ENCODE measurements at places on chromosomes 11 and 22.

- no peak for DNase-seq
Measured at GRCh38 chr22:25161916-25162530, 37.6 kb upstream of the CRYBB3 start.

- no peak for DNase-seq
Measured at GRCh38 chr11:64598106-64598796, 7.2 kb downstream of the SLC22A12 start.

DNA sequence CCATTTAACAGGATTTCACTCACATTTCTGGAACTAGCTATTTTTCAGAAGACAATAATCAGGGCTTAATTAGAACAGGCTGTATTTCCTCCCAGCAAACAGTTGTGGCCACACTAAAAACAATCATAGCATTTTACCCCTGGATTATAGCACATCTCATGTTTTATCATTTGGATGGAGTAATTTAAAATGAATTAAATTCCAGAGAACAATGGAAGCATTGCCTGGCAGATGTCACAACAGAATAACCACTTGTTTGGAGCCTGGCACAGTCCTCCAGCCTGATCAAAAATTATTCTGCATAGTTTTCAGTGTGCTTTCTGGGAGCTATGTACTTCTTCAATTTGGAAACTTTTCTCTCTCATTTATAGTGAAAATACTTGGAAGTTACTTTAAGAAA, 9.2 kb downstream of the PRSS23 start:
- DNase-seq: no peak

DNA sequence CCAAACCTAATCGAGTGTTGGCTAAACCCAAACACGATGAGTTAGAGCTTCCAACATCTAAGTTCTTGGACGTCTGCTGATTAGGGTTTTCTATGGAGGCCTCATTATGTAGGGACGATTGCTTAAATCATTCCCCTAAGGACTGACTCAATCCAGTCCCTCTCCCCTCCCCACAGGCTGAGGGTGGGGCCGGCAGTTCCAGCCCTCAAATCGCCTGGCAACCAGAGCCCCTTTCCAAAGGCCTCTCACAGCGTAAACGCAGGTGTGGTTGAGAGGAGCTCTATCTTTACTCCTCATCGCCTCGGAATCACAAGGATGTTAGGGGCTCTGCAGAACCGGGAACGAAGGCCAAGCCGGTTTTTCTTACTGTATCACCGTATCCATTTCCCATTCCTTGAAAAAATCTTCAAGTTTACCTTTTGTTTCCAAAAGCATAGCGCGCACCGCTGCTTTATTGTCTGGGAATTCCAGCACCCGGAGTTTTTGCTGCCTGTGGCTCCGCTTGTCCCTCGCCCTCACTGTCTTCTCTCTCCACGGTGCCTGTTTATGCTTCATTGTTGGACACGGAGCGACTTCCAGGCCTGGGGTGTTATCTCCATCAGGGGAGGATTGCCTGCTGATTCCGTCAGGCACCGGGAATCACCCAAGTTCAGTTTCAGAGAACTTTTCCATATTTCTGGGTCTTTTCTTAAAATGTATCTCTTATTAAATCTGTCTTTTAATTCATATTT, 13.8 kb upstream of the IFITM3 start:
- DNase-seq: no peak

- DNase-seq: no peak
Measured at GRCh38 chr11:17012712-17013547, 1.3 kb downstream of the PLEKHA7 start.

DNA sequence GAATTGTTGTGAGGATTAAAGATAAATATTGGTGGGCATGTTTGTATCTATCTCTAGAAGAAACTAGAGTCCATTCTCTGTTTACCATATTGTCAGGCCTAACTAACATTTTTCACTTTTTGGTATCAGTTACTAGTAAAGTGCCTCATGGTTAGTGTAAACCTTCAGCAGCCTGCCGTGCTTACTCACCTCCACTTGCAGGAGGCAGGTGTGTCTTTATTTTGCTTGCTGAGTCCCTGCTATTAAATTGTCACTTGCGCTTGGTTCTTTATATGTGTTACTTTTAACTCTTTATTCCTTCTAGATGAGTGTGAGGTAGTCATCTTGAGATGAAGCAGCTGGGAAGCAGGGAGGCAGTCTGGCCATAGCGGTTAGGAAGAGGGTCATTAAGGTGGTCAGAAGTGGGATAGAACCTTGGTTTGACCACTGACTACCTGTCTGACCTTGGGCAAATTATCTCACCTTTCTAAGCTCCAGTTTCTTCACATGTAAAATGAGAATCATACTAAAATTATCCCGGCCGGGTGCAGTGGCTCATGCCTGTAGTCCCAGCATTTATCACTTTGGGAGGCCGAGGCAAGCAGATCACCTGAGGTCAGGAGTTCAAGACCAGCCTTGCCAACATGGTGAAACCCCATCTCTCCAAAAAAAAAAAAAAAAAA, 21.2 kb downstream of the PPP6R3 start:
- no peak for DNase-seq

DNA sequence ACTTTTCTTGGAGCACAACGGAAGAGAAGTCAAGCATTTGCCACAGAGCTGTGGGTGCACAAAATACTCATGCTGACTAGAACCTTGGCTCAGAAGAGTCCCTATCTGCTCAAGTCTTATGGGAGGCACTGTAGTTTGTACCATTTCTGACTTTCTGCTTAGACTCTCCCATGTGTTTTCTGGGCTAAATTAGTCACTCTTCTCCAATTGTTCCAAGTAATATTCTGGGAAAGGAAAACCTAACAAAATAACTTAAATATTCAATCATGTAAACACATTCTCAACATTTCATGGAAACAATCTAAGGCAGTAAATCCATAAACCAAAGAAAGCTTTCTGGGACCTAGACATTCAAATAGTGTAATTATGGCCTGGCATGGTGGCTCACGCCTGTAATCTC, 220.7 kb downstream of the SWAP70 start:
- no peak for DNase-seq

DNA sequence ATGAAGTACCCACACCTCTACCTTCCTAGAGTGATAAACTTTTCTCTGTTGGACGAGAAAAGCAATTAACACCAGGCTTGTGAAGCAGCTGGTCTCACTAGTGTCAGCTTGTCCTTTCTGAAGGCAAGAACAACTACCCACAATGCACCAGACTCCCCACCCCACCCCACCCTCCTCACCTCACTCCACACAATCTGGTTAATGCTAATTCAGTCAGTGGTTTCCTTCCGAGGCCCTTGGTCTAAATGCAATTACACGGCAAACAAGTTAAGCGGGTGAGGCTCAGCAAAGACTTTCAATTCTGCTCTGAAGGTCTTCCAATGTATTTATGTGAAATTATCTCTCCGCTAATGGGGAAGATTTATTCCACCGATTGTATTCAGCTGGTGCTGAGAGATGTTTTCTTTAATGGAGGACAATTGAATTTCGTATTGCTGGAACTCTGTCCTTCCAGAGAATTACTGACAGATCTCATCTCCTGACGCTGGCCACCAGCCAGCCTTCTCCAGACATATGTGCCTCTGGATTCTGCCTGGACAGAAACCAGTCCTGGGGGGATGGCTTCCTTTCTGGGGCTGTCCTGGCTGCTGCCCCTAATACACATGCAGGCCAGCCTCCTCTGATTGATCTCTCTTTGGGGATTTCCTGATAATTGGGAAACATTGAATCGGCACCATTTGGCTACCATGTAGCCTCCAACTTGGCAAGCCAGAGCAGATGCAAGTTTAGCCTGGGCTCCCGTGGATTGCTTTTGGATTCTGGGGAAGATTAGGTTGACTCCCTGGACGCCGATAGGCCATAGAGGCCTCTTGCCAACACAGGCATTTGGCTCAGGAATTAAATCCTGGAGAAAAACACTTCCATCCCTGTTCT, 165.8 kb upstream of the NARS2 start:
- no peak for DNase-seq

GRCh38 chr11:32836946-32837345, 7.2 kb downstream of the PRRG4 start:
- no peak for DNase-seq

- DNase-seq: no peak
Measured at GRCh38 chr11:37841016-37841415, 1243.0 kb upstream of the RAG2 start.

DNA sequence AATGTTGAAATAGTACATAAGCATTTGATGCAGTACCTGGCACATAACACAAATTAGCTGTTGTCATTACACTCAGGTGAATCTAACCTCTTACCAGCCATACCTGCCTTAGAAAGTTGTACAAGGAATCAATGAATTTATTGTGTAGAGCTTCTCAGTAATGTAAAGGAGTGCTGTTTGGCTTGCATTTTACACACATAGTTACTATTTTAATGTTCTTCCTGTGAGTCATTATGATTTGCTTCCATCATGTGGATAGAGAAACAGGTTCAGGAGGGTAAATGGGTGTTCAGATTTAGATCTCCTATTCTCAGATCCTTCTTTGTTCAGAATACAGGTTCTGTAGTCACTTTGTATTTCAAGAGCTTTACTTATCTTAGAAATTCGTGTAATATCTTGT, 27.6 kb upstream of the RCE1 start:
- DNase-seq: no peak

GRCh38 chr11:18105086-18105801, 638 bp downstream of the SAAL1 start:
- no peak for DNase-seq

- DNase-seq: no peak
Measured at GRCh38 chr11:122797651-122798050, 40.6 kb upstream of the CRTAM start.

- DNase-seq: no peak
Measured at GRCh38 chr11:94147433-94147845, 18.8 kb downstream of the PANX1 start.

- DNase-seq: no peak
Measured at GRCh38 chr11:35005141-35005780, 88.8 kb downstream of the PDHX start.

All from suppressor macrophage (primary cell).